Calu3 (cell line): ENCODE measurements at places on chromosomes 2 and 18.
A peak's percentile ranks its signal among the peaks of the same experiment; 100 is the strongest.

GRCh38 chr2:101995804-101996203 lies 4.0 kb downstream of the IL1R2 start:
- no peak for DNase-seq

DNA sequence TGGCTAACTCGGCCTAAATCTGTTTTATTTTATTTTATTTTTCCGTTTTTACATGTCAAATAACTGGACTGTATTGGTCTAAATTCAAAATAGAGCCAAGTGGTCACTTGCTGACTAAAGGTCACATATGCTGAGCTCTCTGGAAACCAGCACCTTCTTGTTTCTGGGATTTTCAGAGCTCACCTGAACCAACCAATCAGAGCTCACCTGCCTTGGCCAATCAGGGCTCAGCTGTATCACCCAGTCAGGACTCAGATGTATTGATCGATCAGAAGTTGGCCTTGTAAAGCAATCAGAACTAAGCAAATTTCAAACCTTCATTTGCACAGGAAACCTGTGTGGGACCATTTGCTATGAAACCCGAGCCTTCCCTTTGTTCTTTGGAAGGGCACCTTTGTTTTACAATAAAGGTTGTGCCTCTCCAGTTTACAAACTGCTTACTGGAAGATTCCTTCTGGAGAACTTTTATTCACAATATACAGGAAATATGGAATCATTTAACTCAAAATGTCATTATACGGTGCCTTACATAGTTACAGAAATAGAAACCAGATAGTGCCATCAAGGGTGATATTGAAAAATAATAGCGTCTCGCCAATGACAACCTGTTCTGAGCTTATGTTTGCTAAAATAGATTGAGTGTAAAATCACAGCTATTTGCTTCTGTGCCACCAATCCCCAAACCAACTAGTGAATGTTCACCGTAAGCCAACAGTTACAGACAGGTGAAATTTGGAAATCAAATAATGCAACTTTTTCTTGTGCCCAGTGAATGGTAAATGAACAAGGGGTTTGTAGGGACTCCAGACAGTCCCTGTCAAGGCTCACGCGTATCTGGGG lies 17.3 kb upstream of the PSD4 start:
- peak; percentile 52 for DNase-seq

GRCh38 chr2:233061591-233062450 lies 1.7 kb downstream of the INPP5D start:
- no peak for DNase-seq

DNA sequence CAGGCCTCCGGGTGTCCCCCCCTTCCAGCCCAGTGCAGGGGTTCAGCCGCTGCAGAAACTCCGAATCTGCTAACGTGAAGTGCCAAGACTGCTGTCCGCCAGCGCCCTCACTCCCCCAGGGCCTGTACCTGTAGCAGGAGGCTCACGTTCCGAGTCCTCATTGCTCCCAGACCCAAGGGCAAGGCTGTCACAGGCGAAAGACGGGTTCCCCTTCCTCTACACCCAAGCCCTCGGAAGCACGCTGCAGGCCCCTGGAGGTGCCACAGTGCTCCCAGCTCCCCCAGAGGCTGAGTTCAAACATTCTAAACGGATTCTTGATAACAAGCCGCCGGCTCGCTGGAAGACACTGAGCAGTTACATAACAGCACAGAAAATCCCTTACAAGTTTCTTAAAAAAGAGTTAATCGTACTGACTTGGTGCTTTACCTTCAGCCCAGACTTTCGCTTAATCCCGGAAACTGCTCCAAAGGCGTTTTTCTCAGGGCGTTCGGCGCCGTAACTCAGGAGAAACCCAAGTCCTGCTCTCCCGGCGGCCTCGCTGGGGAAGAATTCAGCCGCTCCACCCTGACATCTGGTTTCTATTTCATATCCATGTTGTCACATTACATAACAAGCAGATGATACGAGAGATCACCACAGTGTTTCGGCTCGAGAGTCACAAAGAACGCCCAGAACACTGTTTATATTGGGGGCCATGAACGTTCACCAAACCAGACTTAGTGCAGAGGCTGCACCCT lies 92.0 kb downstream of the HDAC4 start:
- no peak for DNase-seq

DNA sequence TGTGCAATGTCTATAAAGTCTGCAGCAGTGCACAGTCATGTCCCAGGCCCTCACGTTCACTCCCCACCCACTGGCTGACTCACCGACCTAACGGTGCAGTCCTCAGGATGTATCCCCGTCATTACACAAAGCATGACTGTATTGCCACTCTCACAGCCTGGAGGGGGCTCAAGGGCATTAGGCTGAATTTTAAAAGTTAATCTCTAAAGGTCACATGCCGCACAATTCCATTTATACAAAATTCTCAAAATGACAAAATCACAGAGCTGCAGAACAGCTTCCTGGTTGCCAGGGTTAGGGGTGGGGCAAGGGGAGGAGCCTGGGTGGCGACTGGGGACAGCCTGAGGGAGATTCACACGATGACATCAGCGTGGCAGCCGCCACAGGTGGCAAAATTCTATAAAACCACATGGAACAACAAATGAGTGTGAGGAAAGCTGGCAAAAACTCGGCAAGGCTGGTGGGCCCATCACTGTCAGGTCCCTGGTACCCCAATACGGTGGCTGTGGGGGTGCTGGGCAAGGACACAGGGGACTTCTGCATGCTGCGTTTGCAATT lies 97.6 kb downstream of the NDUFA10 start:
- peak; percentile 66 for DNase-seq

DNA sequence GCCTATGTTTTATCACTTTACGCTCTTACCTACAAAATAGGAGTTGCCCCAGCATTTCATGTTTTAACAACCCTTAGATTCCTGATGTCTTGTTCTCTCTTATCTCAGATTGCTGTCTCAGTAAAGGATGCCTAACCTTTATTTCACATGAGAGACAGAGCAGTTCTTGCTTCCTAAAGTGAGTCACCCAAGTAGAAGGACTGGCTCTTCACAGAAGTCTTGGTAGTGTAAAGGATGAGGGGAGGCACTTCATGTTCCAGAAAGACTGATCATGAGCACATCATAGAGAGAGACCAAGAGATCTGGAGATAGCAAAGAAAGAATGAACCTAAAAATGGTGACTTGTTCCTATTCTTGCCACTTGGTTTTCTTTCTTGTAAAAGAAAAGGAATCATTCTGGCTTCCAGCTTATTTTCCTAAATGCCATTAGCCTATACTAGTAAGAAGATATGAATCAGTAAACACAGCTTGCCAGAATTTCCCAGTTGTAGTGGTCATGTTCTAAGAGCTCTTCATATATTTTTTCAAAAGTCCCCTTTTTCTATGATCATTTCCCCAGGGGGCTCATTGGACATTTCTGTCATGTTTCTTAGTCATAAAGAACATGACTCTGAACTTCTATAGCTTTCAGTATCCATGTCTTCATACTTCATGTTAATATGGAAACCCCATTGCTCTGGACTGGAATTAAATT lies 54.9 kb downstream of the MAPRE2 start:
- DNase-seq: no peak

DNA sequence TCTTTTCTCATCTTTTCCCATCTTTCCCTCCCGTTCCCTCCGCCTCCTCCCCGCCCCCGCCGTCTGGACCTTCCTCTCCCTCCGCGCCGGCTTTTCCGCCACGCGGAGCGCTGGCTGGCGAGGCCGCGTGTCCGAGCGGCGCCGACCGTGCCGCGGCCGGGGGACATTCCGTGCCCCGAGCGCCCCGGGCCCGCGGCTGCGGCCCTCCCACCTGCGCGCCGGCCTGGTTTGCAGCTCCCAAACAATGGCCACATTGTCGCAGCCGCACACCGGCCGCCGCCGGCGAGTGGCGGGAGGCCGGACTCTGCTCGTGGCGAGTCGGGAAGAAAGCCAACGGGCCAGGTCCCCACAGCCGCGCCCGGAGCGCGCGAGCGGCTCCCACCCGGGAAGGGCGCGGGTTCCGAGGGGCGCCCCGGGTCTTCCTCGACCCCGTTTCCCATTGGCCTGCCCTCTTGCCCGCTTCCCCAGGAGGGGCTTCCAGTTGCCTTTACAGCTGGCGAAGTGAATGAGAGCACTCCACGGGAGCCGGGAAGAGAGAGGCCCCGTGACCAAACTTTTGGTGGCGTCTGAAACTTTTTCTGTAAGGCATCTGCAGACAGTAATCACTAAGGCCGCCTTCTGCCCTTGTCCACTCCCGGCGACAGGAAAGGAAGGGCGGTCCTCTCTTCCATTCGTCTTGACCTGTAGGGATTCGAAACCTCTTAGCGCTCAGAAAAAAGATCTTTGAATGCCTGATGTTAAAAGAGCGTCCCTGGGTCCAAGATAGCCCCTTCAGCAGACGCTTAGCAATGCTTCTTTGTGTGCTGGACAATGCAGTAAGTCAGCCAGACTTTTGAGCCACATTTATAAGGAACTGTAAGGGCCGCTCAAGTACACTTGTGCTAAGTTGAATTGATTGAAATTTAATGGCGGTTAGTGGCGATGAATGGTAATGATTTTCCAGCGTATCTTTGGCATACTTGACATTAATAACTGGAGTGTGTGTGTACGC lies 6.2 kb downstream of the GLI2 start:
- peak; percentile 49 for DNase-seq

DNA sequence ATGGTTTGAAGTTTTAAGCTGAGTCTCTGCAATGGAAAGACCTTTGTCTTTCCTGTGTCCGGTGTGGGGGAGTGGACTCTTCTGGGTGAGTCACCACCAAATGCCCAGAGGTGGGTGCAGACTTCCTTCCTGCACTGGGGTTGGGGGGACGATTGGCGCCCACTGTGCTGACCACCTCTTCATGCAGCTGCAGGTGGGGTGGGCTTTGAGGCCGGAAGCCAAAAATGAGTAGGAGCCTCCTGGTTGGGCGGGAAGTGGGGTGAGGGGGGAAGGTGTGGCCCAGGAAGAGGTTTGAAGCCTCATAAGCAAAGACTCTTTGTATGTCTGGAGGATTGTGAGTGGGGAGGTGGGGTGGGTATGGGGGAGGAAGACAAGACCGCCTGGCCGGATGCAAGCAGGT lies 27.6 kb downstream of the PAX8 start:
- DNase-seq: no peak

GRCh38 chr2:166375736-166376487 lies at the start of gene SCN9A:
Gene SCN9A (minus strand): TSS chr2:166375944. CDS start chr2:166311756, 64,188 bp downstream.
- peak; percentile 86 for DNase-seq

- DNase-seq: no peak
Observed at GRCh38 chr2:159550231-159550630, 66.1 kb downstream of the BAZ2B start.

- DNase-seq: no peak
Observed at GRCh38 chr2:218294430-218295022, 2.2 kb upstream of the TMBIM1 start.

DNA sequence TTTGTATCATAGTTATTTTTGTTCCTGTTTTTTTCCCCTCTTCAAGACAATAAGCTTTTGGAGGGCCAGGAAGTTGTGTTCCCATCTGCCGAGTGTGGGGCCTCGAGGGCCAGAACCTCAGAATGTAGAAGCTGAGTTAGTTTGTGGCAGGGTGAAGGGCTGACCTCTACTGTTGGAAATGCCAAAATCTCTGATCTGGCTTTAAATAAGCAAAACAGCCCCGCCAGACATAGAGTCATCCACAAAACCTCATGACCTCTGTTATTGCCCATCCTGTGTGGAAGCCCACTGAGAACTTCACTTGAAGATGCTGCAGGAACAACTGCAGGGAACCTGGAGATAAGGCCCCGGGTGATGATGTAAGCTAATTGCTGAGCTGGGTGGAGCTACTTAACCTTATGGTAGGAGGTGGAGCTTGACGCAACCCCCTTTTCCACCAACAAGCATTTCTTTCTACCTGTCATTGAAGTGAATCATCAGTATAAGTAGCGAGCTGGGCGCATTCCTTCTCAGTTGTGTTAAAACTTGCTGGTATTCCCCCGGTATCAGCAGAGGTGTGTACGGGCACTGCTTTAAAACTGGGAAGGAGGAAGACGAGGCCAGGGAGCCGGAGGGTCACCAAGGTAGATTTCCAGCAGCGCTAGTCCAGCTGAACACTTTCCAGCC lies 177.2 kb downstream of the NEDD4L start:
- DNase-seq: peak; percentile 79

GRCh38 chr2:221345516-221345915 lies 226.6 kb downstream of the EPHA4 start:
- DNase-seq: no peak

GRCh38 chr18:37173384-37173783 lies 344.5 kb downstream of the KIAA1328 start:
- DNase-seq: no peak

GRCh38 chr2:69469375-69469774 lies 32.1 kb upstream of the NFU1 start:
- no peak for DNase-seq

- no peak for DNase-seq
Observed at GRCh38 chr2:111712940-111713515, 171.0 kb downstream of the ANAPC1 start.
